CD4-positive, alpha-beta T cell treated with Interleukin-21 for 1 hour (primary cell): ENCODE measurements at places on chromosomes 16 and 17.

- DNase-seq: no peak
Measured at GRCh38 chr16:22948058-22948602, 134.2 kb downstream of the HS3ST2 start.

DNA sequence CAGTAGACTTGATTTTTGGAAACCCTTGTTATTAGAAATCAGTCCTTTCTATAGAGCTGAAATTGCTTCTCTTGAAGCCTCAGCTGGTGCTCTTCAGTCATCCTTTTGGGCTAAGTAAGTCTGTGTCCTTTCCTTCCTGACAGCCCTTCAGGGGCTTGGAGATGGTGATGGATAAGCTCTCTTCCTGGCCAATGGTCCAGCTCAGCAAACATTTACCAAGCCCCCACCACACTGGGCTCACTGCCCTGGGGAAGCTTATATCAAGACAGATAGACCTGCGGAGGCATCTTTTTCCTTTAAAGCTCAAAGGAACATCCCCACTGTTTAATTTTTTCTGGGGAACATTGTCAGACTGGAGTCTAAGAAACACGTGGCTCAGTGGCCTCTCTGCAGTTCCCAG is 139.6 kb downstream of the HAPSTR1 start:
- DNase-seq: no peak

GRCh38 chr17:59839651-59840328 is 53.0 kb downstream of the TUBD1 start:
- peak; percentile 53 for DNase-seq

DNA sequence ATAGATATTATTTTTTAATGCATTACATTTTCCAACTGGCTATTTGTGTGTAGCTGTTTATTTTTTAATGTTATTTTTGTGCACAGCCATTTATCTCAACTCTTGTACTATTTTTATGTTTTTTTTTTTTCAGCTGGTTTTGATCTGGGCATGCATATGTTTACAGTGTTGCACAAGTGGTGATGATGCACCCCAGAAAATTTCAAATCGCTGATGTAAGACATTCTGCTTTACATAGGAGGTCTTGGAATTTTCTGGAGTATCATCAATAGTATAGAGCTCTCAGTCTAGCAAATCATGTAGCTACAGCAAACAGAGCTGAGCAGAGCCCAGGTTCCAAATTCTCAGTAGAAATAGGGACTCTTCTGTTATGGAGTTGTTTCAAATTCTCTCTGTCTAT is 30.2 kb downstream of the CACNG5 start:
- DNase-seq: no peak

DNA sequence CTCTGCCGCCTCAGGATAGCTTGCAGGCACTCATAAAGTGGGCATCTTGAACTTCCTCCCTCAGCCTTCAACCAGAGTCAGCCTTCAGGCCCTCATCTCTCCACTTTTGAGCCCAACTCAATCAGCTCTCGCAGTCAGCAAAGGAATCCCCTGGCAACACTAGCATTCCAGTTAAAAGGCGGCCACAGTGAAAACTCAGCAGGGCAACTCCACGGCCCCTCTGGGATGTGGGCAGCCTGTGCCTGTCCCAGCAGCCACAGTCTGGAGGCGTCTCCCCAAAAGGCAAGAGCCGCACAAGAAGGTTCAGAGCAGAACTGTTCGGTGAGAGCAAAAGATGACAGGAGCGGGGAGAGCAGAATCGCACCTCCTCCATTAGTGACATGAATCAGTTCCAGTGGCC is 9.0 kb downstream of the TMEM11 start:
- no peak for DNase-seq

GRCh38 chr17:48556576-48557401 is 11.9 kb upstream of the HOXB2 start:
- DNase-seq: no peak

DNA sequence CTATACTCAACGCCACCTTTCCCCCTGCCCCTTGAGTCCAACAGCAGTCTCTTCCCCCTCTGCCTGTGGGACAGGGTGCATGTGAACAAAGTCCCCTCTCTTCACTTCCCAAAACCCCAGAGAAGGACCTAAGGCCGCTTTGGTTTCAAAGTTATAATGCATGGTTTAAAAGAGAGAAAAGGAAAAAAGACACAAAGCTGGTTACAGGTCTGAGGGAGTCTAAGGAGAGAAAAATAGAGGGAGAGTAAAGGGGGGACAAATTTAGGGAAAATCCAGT is 1.1 kb upstream of the GABARAP start:
- no peak for DNase-seq

- peak; percentile 26 for DNase-seq
Measured at GRCh38 chr17:45018848-45019711, 32.4 kb downstream of the DCAKD start.

GRCh38 chr17:34155947-34156346 is 99.1 kb upstream of the CCL2 start:
- DNase-seq: no peak

DNA sequence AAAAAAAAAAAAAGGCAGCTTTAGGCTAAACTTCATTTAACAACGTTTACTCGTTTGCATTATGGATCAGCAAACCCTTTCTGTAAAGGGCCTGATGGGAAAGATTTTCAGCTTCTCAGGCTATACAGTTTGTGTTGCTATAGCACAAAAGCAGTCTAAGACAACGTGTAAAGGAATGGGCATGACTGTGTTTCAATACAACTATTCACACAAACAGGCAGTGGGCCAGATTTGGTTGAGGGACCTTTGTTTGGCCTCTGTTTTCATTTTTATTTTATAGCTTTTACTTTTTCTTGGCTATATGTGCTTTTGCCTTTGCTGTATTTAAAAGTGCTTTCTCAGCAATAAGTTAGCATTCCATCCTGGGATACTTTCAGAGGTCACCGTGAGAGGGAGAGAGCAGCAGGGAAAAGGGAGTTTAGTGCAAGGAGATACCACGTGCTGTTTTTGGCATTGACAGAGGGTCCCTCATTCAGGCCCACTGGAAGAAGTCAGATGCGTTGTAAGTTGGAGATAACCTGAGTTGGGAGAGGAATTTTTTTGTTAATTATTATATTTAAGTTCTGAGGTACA is 335.6 kb downstream of the UTP18 start:
- no peak for DNase-seq

DNA sequence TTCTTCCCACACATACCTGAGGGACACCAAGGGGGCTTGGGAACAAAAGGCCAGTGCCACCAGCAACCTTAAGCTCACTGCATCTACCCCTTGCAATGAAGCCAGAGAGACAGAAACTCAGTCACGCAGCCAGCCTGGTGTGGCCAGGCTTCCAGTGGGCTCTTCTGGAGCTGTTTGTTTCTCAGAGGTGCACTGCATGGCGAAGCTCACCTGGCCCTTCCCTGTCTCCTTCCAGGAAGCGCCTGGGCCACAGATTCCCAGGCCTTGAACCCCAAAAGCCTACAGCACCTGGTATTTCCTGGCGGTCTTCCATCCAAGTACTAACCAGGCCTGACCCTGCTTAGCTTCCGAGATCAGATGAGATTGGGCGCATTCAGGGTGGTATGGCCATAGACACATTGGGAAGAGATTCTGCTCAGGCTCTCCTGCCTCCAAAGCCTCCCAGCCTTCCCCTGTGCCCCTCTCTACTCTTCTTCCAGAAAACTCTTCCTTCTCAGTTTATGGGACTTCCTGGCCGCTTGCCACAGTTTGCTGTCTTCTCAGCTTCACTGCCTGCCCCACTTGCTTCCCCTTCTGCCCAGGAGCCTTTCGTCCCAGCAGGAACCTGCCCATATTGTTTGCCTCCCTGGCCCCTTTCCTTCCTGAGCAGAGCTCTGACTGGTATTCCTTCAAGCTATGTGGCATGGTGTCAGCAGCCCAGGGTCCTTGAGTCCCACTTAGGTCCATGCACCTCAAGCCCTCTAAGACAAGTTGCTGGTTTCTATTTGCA is 1.6 kb downstream of the CISD3 start:
- no peak for DNase-seq

DNA sequence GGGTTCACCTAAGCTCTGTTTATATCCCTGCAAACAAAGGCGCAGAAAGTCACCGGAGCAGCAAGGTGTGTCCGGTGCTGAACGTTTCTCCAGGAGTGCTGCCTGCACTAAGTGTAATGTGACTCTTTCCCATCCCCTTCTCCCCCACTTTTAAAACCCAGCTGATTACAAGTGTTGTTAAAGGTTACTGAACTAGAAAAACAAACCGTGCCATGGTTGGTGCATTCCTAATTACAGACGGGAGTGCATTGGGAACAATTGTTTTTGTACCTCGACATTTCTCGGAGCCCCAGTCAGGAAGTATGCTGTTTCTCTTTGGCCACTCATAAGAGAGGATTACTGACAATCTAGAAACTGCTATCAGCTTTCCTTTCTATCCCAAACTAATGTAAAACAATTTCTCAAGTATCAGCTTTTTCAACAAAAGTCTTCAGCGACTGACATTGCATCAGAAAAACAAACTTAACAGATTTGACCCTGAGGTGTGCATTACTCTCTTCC is 441.0 kb upstream of the SALL1 start:
- no peak for DNase-seq

GRCh38 chr17:32111141-32111771 is 31.0 kb upstream of the RHOT1 start:
- peak; percentile 49 for DNase-seq

GRCh38 chr16:87457709-87458423 is 35.0 kb downstream of the ZCCHC14 start:
- DNase-seq: no peak

GRCh38 chr17:68512960-68513474 is 787 bp downstream of the PRKAR1A start:
- DNase-seq: peak; percentile 32

DNA sequence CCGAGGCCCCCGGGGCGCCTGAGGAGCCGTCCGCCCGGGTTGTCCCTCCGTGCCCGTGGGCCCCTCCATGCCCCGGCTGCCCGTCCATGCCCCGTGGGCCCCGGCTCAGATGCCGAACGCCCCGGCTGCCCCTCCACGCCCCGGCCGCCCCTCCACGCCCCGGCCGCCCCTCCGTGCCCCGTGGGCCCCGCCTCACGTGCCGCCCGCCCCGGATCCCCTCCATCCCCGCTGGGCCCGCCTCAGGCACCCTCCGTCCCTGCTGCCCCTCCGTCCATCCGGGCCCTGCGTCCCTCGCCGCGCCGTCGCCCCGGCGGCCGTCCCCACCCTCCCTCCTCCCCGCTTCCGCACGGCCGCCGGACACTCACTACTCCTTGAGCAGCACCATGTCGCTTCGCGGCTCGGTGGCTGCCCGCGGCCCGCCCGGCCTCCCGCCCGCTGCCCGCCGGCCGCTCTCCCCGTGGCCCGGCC is 382 bp downstream of the PITPNA start:
- no peak for DNase-seq

DNA sequence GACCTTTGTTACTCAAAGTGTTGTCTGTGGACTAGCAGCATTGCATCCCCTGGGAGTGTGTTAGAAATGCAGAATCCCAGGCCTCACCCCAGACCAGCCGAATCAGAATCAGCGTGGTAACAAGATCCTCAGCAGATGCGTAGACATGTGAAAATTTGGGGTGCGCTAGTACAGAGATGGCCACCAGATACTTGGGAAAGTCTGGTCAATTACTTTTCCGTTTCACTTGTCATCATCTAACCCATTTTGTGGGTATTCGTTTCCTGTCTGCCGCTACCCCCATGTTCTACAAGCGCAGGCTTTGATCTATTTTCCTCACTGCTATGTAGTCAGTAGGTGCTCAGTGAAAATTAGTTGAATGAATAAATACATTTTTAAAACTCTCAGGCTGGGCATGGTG is 33.1 kb upstream of the HERPUD1 start:
- DNase-seq: peak; percentile 17

DNA sequence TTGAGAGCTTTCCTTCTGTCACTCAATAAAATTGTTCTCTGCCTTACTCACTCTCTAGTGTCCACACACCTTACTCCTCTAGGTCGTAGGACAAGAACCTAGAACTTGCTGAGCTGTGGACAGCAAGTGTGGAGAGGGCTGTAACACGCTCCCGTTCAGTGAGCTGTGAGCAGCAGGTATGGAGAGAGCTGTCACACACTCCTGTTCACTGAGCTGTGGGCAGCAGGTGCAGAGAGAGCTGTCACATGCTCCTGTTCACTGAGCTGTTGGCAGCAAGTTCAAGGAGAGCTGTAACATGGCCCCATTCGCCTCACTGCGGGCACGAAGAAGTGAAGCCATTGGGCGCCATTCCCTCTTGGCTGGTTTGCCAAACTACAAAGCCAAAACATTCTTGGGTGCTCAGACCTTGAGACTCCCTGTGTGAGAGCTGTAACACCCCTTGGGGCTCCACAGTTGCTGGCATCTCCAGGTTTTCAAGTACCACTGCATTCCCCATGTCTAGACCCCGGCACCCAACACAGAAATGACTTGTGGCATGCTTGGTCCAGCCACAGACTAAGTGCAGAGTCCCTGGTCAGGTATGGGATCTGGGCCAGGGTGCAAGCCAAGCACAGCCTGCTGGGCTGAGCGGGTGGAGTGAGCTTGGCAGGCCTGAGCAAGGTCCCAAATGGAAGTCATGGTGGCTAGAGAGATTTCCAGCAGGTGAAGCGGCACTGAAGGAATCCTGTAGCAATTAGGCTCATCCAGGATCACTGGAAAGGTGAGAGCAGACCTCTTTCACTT is 608.0 kb upstream of the CDH8 start:
- DNase-seq: no peak

- peak; percentile 38 for DNase-seq
Measured at GRCh38 chr16:21083729-21084268, 66.8 kb downstream of the DNAH3 start.

- no peak for DNase-seq
Measured at GRCh38 chr17:83006515-83007455, 72.6 kb upstream of the METRNL start.

DNA sequence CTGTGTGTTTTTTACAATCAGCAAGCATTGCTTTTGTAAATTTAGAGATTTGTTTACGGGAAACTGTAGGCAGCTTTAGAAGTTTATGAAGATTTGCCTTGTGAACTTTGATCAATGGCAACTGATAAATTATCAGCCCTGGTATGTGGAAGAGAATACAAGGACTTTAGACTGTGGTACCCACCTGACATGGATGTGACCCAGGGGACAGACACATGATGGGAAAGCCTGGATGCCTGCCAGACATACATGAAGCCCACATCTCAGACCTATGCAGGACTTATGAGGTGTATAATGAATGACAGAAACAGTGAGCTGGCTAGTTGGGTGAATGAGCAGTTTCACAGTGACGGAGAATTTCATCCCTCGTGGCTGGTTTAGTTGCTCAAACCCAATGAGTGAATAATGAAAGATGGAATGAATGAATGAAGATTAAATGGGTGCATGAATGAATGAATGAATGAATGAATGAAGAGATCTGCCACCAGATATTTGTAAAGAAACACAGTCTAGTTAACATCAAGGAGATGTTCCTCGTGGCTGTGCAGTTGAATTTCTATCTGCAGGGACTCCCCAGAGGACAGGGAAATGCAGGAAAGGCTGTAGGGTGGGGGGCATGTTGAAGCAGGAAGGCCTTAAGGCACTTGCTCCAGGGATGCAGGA is 7.6 kb downstream of the TMEM92 start:
- DNase-seq: no peak

- peak; percentile 13 for DNase-seq
Measured at GRCh38 chr17:57086069-57086930, 1.3 kb downstream of the AKAP1 start.

- DNase-seq: peak; percentile 57
Measured at GRCh38 chr16:700684-701584, 4.7 kb downstream of the FBXL16 start.

GRCh38 chr17:30323262-30323894 is 10.5 kb downstream of the TMIGD1 start:
- peak; percentile 63 for DNase-seq

GRCh38 chr17:51132964-51133319 is 12.3 kb upstream of the SPAG9 start:
- DNase-seq: no peak

GRCh38 chr17:29084541-29085146 is 41.7 kb downstream of the PIPOX start:
- DNase-seq: no peak
